ENCODE measurements at places on chromosomes 7 and 10.

- DNase-seq = no peak
These were observed 626.5 kb upstream of the GALNT17 start for GRCh38 chr7:70505468-70505867.

- no peak for DNase-seq
These were observed 52.7 kb downstream of the VWDE start for GRCh38 chr7:12350971-12351370.

GRCh38 chr7:99461221-99461620 lies 4.7 kb downstream of the ATP5MF start:
- no peak for DNase-seq

DNA sequence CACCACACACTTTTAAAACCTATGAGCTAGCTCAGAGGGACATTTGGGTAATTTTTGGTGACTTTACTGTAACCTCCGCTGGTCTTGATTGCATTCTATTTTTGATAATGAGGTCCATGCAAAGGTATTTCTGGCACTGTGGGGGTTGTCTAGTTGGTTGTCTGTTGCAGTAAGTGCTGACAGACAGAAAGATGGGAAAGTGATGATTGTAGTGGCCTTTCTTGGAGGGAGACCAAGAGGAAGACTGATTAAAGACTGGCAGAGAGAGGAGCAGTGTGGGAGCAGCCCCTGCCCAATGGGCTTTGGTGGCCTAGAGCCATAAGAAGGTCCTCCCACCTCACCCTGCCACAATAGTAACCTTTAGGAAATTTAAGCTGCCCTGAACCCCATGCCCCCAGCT lies 173.4 kb upstream of the CTBP2 start:
- no peak for DNase-seq

- DNase-seq = no peak
These were observed 9.7 kb downstream of the PUS7 start for GRCh38 chr7:105512415-105512814.

GRCh38 chr7:95686109-95686508 lies 86.2 kb upstream of the DYNC1I1 start:
- DNase-seq = peak; percentile 12

DNA sequence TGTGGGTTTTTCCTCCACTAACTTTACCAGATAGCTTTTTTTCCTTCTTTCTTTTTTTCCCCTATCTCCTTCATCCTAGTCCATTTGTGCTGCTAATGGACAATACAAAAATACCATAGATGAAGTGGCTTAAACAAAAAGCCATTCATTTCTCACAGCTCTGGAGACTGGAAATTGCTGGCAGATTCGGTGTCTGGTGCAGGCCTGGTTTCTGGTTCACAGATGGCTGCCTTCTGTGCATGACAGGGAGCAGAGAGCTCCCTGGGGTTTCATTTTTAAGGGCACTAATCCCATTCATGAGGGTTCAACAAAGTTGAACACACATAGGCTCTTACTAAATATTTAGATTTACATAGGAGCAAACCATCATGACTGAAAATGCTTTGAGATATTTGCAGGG lies 467.4 kb downstream of the TYW1 start:
- DNase-seq = no peak

DNA sequence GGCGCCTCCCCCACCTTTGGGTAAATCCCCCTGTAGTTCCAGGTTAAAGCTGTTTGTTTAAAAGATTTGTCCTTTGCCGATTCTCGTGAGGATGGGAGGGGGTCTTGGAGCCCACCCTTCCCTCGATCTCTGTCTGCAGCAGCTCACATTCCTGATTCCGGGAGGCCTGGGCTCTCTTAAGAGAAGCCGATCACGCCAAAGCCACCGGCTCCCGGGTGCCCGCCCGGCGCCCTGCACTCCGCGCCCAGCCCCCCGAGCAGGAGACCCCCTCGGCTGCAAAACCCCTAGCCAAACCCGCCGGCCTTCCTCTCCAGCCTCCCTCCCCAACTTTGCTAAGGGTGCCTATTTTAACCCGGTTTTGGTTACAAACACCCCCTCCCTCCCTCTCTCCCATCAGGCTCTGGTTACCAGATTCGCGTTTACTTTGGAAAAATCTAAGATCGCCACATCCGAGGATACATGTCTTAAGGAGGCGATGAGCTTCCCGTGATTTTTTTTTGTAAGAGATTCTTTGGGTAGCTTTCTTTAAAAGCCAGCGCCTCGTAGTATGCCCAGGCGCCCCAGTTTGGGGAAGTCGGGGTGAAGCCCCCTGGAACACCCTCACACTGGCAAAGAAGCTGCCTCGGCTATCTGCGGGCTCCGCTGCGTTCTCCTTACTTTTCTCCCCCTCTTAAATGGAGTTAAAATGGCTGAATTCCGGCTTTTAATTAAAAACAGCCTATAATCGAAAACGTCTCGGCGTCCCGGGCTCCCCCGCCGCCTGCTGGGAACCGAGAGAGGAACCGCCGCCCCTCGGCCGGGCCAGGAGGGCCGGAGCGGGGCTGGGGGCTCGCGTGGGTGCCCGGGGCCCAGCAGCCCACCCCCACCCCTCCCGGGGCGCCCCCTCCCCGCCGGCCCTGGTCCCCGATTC lies 983 bp downstream of the TNRC18 start:
- DNase-seq = no peak

DNA sequence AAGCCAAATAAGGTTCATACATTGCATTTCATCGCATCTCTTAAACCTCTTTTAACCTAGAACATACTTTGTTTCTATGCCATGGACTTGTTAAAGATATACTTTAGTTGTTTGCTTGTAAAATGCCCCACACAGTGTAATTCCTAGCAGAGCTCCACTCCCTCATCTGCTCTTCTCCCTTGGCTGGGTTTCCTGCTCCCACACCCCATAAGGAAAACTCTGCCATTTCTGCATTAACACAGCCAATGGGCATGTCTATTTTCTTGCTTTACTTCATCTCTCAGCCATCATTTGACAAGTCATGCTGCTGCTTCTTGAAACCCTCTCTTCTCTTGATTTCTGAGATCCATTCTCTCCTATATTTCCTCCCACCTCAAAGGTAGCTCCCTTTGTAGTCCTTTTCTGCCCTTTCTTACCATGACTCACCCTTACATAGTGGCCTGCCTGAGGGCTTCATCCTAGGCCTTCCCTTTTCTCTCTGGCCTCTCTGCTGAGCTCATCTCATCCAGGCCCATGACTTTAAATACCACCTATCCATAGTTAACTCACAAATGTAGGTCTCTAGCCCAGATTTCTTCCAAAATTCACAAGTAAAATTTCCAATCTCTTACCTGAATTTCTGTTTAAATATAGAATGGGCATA lies 471.4 kb downstream of the ADRA2A start:
- DNase-seq = no peak

DNA sequence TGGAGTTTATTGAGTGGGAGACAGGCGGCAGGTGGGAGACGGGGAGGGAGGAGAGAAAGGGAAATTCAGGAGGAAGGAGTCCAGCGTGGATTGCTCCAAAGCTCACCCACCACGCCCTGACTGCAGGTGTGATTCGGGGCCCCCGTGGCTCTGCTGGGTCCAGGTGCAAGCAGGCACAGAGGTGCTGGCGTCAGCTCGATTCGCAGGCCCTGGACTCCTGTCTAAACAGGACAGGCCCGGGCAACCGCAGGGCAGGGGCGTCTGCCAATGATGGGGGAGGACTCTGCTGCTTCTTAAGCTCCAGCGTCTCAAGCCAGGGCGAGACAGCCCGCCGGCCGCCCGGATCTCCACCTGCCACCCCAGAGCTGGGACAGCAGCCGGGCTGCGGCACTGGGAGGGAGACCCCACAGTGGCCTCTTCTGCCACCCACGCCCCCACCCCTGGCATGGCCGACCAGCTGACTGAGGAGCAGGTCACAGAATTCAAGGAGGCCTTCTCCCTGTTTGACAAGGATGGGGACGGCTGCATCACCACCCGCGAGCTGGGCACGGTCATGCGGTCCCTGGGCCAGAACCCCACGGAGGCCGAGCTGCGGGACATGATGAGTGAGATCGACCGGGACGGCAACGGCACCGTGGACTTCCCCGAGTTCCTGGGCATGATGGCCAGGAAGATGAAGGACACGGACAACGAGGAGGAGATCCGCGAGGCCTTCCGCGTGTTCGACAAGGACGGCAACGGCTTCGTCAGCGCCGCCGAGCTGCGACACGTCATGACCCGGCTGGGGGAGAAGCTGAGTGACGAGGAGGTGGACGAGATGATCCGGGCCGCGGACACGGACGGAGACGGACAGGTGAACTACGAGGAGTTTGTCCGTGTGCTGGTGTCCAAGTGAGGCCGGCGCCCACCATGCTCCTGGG lies at the start of gene CALML3:
Gene CALML3, plus strand, starts transcription at position 321 of the 920 bp plus-strand sequence. Its CDS starts 125 bp downstream, at position 446.
- no peak for DNase-seq

GRCh38 chr10:14812271-14812670 lies 25.6 kb downstream of the CDNF start:
- no peak for DNase-seq

DNA sequence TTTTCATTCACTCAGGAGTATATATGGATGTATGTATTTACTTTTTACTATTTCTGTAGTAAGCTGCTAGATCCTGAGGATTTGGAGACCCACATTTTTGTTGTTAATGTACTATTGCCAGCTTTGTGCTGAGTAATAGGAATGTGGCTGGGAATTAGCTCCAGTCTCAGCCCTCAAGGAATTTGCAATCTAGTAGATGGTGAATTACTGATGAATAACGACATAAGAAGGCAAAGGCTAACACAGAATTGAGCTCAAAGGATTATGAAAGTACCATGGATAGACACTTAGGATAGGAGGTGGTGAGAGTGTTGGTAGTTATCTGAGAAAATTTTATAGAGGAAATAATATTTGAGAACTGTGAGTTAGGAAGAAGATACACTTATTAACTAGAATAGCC lies 19.9 kb downstream of the CASD1 start:
- DNase-seq = no peak

DNA sequence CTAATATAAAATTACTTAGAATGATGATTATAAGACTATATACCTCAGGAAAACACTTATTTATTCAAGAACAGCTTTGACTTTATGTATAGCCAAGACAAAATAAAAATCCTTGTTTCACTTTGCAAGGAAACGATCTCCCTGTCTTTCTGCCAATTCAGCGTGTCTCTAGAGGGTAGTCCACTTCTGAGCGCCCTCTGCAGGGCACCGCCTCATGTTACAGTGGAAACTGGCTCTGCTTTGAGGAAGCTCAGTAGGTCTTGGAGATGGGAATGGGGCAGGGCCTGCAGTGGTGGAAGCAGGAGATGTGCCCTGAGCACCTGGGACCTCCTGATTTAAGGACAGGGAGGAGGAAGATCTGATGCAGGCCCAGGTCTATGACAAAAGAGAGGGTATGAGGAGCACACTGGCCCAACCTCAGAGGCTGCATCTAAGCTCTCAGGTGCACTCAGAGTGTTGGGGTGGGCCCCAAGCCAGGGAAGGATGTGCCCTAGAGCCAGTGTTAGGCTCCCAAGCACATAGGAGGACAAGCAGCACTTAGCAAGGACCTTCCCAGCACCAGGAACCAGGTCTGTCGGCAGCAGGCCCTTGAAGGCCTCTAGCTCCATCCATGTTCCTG lies 481.0 kb downstream of the TNS3 start:
- peak; percentile 54 for DNase-seq

GRCh38 chr10:57657164-57657765 lies 610.4 kb downstream of the IPMK start:
- DNase-seq = peak; percentile 11

- DNase-seq = no peak
These were observed 86.6 kb downstream of the PRLHR start for GRCh38 chr10:118508863-118509262.

DNA sequence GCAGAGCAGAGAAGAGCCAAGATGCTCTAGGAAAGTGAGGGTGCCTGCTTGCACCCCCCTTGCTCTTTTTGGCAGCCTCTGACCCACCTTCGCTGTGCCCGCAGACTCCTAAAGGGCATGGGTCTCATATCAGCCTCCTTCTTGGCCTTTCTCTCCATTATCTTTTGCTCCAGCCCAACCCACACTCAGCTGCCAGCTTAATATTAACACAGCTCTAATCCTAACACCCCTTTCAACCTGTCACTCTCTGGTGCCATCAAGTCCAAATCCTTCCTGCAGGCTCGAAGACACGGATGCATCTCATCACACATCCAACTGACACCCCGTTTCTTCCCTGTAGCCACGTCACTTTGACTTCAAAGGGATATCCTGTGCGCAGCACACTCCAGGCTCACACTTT lies 171.6 kb upstream of the AUTS2 start:
- DNase-seq = no peak

GRCh38 chr10:34647160-34647559 lies 167.9 kb downstream of the PARD3 start:
- DNase-seq = no peak

DNA sequence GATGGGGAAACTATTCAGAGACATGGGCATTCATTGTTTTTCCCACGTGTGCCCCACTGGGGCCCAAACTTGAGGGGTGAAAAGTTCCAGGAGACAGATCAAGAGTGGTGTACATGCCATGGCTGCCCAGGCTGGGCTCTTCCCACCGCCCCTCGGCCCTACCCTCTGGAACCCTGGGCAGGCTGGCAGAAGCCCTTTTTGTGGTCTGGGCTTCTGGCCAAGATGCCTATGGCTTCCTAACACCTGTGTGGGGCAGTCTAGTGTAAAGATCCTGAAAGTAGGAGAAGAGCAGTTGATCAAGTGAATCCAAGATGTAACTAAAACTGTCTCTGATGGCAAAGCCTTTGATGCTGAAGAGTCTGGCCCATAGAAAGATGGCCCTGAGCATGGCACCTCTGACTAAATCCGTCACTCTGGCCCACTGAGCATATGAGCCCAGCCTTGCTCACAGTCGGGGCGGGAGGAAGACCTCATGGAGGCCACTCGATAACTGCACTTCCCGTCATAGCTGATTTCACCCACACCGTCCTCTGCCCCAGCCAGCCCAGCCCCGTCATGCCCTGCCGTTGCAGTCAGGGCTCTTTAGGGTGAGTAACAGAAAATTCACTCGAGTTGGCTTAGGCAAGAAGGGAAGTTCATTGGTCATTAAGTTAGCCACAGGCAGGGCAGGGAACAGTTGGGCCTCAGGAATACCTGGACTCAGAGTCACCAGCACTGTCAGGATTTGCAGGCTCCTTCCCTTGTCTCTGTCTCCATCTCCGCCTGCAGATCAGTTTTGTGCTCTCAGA lies 37.9 kb upstream of the MTPAP start:
- DNase-seq = no peak

- no peak for DNase-seq
These were observed 20.1 kb upstream of the GSTK1 start for GRCh38 chr7:143243111-143243510.

DNA sequence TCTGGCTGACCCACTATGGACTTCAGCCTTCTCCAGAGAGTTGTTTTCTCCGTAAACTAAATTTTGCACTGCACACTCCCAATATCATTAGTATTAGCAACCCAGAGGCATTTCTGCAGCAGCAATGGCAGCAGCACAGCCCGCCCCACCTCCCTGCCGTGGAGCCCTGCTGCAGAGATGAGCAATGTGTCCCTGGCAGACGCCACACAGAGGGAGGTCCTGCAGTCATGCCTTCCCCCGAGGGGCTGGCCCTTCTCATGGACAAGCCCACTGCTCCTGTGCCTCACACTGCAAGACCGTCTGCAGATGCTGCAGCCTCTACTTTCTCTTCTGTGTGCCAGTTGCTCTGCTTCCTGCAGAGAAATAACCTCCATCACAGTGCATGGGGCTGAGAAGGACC lies 393.4 kb upstream of the MKI67 start:
- DNase-seq = no peak

GRCh38 chr7:41779918-41780317 lies 77.0 kb upstream of the INHBA start:
- no peak for DNase-seq
